B cell (primary cell): ENCODE measurements at places on chromosomes 16 and 17. TPM values are rescaled to one million over a fixed set of nuclear protein-coding genes. Genes with fewer than 3 reads are reported as not detected.

DNA sequence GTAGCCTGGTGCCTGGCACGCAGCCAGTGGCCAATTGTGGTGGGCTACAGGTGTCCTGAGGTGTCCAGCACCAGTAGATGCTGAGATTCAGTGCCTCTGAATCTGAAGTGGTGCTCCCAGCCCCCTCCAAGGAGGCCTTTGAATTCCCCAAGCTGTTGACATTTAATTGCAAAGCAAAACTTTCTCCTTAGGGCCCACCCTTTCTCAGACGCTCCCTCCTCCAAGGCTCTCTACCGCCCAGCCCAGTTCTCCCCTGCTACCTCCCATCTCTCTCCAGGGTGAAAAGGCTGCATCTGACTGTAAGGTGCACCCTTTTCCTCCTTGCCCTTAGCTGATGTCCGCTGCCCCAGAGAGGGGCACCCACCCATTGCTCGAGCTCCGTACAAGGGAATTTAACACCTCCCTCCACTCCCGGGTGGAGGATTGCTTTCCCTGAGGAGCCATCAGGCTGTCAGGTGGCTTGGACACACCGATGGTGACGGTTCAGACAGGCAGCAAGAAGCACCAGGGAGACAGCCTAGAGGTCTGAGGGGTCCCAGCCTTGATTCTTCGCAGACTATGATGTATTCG, 1.7 kb downstream of the BEAN1 start:
- DNase-seq, result no peak

DNA sequence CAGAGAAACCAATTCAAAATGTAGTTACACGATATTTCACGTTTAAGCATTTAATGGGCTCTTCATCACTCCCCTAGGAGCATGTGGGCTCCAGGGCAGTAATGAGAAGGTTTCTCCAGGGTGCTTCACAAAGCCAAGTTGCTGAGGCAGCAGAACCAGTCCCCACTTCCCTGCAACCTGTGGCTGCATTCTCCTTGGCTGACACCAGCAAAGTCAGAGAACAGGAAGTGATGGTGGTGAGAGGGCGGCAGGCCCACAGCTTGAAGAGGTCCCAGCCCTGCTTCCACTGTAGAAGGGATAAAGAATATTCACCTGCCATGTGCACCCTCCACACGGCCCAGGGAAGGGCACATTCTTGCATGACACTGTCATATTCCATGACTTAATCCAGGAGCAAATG, 133.2 kb downstream of the CBLN1 start:
- DNase-seq, result no peak

- DNase-seq, result no peak
Observed at GRCh38 chr17:83118071-83118841, 38.8 kb downstream of the METRNL start.

The SHMT1 gene
- 23.5 and 28.0 TPM in 2 replicates for total RNA-seq

GRCh38 chr17:29240968-29241963, 5.4 kb upstream of the CRYBA1 start:
- DNase-seq, result no peak

- no peak for DNase-seq
Observed at GRCh38 chr16:27768651-27769272, 218.8 kb downstream of the KATNIP start.

DNA sequence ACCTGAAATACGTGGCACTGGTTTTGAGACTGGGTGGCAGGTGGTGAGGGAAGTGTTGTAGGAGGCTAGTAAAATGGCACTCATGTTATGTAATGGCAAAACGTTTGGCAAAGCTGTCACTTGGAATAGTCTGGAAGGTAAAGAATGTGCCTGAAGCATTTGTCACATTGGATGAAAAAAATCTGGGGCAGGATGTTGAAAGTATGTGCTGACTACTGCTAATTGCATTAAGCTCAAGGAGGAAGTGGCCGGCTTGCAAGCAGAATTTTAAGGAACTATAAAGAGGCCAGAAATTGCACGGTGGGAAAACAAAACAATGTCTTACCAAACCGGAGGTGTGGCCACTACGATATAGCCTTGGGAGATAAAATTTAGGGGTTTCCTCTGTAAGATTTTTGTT, 26.6 kb upstream of the NLRP1 start:
- no peak for DNase-seq

- no peak for DNase-seq
Observed at GRCh38 chr17:69434164-69434579, 19.7 kb downstream of the MAP2K6 start.

The SNX20 gene
- 43.0 and 47.7 TPM in 2 replicates for total RNA-seq

DNA sequence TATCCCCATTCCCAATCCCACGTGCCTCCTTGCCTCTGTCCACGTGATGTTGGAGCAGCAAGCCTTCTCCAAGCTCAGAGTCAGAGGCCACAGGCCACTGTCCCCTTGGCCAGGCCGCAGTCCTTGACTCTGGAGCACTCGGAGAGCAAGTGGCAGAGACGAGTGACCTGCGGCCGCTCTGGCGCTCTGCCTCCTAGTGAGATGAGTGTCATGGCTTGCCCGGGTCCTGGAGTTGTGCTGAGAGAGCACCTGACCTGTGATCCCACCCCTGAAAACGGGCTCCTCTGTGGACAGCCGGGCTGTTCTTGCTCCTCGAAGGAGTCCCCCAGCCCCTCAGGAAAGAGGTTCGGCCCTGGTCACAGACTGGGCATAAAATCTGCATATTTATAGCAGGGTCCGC, 10.0 kb upstream of the FASN start:
- DNase-seq, result no peak

- no peak for DNase-seq
Observed at GRCh38 chr16:66278604-66279262, 87.8 kb upstream of the CDH5 start.

The SECTM1 gene
- total RNA-seq, result 0.17 TPM in 1 of 2 replicates, not detected in the other

DNA sequence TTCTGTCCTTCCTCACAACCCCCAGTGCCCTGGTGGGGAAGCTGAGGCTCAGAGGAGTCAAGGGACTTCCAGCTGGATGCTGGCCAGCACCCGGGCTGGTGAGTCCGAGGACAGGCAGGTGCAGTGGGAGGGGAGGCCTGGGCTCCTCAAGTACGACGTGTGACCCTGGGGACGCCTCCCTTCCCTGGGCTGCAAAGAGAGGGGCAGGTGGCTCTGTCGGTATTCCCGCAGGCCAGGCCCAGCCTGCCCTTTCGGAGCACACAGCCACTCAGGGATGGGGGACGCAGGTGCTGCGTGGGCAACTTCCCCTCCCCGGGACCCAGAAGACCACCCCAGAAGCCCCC, 33.1 kb upstream of the PVALEF start:
- no peak for DNase-seq

DNA sequence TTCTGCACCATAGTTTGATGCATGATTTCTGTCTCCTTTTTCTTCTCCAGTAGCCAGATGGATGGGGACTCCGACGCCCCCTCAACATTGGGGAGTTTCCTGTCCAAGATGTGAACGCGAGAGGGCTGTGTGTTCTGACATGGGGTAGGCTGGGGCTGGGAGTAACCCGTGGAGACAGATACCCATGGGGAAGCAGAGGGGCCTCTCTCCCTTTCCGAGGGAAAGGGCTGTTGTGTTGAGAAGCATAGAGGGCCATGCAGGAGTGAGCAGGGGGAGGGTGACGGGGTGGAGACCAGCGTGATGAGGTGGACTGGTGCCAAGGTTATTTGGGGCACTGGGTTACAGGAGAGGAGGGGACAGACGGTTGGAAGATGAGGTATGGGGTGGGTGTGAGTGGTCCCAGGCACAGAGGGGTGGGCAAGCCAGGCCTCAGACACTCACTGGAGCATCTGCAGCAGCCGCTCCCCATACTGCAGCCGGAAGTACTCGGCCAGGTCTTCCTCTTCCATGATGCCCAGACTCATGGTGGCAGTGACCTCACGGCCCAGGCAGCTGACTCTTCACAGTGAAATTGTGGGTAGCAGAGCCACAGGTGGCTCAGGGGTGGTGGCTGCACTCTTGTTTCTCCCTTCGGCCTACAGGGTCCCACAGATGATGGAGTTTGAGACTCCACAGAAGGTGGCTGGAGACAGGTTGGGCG, 400 bp downstream of the CCDC42 start:
- peak; percentile 21 for DNase-seq

DNA sequence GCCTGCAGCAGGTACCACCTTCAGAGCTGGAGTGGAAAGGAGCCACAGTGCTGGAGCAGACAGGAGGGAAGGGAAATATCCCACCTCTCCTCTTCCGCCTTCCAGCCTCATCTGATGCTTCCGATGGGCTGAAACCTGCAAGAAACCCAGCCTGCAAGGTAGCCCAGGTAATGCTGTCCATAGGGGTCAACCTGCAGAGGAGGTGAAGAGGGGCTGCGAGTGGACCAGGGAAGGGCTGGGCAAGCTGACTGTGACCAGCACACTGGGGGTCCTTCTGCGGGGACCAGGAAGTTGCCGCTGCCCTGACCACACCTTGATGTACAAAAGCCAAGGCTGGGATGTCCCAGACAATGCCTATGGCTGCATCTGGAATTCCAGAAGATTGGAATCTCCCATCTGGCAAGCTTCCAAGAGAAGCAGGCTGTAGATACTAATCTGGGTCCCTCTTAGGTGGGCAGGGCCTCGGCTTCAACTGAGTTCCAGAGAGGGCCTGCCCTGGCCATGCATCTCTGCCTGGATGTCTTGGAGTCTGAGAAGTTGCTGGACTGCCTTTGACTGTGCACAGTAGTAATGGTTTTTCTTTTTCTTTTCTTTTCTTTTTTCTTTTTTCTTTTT, 5.8 kb downstream of the FOXL1 start:
- DNase-seq, result no peak

GRCh38 chr16:55282441-55282840, 41.6 kb upstream of the IRX6 start:
- no peak for DNase-seq

The IRX3 gene
- total RNA-seq, result not detected in 2 replicates

DNA sequence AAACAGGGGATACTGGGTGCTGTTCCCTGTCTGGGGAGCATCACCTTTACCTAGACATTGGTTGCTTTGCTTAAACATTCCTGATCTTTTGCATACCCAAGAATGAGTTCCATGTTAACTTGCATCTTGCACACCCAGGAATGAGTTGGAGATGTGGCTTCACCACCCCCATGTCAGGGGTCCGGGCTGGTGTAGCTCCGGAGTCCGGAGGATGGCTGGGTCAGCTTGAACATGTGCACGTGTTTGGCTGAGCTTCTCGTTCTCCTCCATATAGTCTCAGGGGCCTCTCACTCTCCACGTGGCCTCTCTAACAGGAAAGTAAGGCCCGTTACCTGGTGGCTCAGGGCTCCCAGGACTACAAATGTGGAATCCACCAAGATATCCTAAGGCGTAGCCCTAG, 18.2 kb upstream of the AMZ2 start:
- no peak for DNase-seq

GRCh38 chr16:79721270-79721669, 120.7 kb upstream of the MAF start:
- no peak for DNase-seq

The KRTAP9-6 gene
- total RNA-seq, result not detected in 2 replicates

DNA sequence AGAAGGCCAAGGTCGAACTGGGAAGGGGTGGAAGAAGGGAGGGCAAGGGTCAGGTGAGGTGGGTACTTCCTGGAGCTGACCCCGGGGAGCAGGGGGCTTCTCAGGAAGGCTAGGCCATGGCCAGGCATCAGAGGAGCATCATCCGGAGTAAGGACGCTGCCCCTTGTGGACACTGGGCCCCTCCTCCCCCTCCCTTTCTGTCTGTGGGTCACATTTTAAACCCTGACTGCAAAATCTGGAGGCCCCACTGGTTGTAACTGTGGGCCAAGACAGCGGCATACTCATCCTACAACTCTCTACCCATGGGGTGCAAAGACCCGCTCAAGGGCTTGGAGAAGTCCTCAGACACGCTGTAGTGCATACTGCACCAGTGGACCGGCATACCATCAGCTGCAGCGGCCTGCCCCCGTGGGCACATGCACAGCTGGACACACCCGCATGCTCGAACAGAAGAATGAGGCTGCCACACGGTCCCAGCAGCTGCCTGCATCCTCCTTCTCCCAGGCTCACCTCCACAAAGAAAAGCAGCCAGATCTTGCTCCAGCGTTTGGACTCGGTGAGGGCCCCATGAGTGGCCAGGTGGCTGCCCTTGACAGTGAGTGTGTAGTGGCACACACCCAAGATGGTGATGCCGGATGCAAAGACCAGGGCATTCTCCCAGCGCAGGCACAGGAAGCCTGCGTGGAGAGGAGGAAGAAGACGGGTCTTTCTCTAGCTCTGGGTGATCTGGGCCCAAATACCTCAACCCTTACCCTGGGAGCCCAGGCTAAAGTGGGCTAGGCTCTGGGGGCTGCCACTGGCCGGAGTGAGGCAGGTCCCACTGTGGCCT, 1.2 kb downstream of the FADS6 start:
- no peak for DNase-seq

The MMP25 gene
- 0.17 and 0.22 TPM in 2 replicates for total RNA-seq

- no peak for DNase-seq
Observed at GRCh38 chr17:9612006-9612405, 33.3 kb upstream of the USP43 start.

- no peak for DNase-seq
Observed at GRCh38 chr17:9383826-9384225, 191.8 kb downstream of the STX8 start.

DNA sequence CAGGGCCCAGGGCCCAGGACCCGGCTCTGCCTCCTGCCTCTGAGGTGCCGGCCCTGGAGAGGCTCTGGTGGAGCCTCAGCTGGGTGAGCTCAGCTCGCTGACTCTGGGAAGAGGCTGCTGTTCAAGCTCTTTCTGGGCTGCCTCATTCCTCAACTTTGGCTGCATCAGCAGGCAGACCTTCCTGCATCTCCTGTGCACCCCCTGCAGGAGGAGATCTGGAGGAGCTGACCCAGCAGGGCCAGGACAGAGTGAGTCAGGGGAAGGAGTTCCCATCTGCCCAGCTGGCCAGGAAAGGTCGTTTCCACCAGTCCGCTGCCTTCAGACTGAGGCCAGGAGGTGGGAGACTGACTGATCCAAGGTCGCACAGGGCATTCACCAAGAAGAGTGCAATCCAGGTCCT, 10.7 kb downstream of the CRHR1 start:
- no peak for DNase-seq

DNA sequence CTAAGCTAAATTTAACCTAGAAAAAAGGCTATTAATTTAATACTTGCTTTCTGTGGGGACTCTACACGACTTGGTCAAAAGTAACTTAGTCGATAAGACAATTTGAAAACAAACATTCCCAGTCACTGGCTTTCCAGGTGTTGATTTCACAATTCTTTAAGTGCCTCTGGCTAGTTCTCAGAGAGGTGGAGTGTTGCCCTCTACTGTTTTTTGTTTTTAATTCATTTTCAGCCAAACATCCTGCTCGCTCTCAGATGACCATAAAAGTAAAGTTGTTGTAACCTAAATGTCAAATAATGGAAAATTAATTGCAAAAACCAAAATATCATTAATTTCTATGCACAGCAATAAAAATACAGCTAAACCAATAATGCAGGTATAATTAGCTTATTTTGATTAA, 107.1 kb downstream of the MYO1D start:
- no peak for DNase-seq

The PRR11 gene
- total RNA-seq, result 0.75 and 1.5 TPM in 2 replicates

The MPO gene
- total RNA-seq, result 0.73 TPM in 1 of 2 replicates, not detected in the other

- DNase-seq, result no peak
Observed at GRCh38 chr17:16877099-16877498, 94.8 kb downstream of the TNFRSF13B start.

The ABAT gene
- 13.8 and 14.3 TPM in 2 replicates for total RNA-seq

The SLC6A2 gene
- total RNA-seq, result not detected in 2 replicates

GRCh38 chr17:77090476-77090875, 50.3 kb upstream of the SEC14L1 start:
- no peak for DNase-seq

The TMEM98 gene
- total RNA-seq, result not detected in 2 replicates

The OR2C1 gene
- total RNA-seq, result 0.67 and 1.4 TPM in 2 replicates

- no peak for DNase-seq
Observed at GRCh38 chr16:23373436-23374219, 71.5 kb downstream of the SCNN1B start.

The TERB1 gene
- 0.71 TPM in 1 of 2 replicates, not detected in the other for total RNA-seq

- DNase-seq, result no peak
Observed at GRCh38 chr17:32763855-32764439, 113.0 kb downstream of the MYO1D start.

The NOD2 gene
- 1.8 and 2.9 TPM in 2 replicates for total RNA-seq
